ENCODE measurements at places on chromosomes 1 and 21. TPM values are rescaled to one million over a fixed set of nuclear protein-coding genes. Genes with fewer than 3 reads are reported as not detected.

DNA sequence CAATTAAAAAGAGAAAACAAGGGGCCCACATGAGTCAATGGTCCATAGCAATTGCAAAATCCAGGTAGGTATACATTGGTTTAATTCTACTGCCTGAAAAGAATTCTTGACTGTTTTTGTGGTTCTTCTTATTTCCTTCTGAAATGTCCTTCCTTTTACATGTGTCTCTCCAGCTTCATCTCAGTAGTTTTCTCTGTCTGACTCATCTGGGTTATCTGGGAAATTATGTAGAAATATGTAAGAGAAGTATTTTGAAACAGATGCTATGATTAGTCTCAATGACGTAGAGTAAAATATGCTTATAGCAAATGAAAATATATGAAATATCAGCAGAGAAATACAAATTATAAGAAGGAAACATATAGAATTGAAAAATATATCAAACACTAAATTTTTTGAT is 953.2 kb downstream of the BRINP3 start:
- DNase-seq, result no peak

DNA sequence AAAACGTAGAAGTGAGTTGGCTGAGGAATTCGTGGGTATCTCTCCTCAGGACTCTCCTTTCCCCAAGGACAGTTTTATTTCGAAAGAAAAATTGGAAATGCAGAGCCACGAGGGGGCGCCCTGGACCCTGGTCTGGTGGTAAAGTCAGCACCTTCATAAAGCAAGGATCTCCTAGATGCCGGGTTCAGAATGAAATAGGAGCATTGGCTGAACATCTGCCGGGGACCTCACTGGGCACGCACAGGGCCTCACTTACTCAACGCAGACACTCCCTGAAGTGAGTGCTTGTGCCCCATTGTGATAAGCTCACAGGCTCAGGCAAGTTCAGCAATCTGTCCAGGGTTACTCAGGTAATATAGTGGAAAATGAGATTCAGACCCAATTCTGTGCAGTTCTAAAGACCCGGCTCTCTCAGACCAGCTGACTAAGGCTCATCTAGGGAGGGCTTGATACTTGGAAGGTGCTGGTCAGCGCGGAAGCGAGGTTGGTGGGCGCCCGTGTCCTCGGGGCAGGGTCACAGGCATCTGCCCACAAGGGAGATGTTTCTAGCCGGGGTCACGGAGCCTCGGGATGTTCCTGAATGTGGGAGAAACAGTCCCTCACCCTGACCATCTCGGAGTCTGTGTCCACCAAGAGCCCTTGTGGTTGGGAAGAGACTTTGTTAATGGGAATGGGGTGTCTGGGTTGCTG is 55.7 kb upstream of the ETV3 start:
- DNase-seq, result peak; percentile 12

DNA sequence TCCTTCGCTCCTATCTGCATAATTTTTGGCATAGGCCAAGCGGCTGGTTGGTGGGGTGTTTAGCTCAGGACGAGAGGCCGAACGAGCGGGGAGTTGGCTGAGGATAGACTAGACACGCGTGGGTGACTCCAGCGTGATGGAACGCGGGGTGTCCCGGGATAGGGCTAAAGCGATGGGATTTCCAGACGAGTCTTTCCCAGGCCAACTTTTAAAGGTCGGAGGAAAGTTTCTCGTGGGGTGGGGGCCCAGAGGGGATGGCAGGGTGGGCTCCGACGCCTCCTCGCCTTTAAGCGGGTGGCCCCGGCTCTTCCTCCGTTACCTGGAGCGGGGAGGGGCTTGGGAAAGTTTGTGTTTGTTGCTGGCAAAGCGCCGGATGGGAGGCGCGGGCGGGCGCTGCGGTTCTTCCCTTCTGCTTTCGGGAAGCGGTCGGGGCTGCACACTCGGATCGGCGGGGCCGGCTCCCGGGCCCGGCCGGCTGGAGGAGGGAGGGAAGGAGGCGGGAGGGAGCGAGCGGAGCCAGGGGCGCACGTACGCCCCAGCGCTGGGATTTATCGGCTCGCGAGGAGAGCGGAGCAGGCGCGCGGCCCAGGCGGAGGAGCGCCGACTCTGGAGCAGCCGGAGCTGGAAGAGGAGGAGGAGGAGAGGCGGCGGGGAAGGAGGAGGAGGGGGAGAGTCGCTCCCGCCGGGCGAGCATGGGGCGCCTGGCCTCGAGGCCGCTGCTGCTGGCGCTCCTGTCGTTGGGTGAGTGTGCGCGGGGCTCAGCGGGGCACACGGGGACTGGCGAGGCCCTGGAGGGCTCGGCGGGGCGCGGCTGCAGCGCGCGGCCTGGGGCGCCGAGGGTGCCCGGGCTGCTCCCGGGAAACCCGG is at the start of gene PTGFRN:
Gene PTGFRN, plus strand, starts transcription at position 405 of the 867 bp plus-strand sequence. Its CDS starts 288 bp downstream, at position 693.
- peak; percentile 47 for DNase-seq

OLIG2 gene
- 23.9 TPM for total RNA-seq

LCE1C gene
- not detected for total RNA-seq

TNFRSF18 gene
- total RNA-seq, result not detected

DNA sequence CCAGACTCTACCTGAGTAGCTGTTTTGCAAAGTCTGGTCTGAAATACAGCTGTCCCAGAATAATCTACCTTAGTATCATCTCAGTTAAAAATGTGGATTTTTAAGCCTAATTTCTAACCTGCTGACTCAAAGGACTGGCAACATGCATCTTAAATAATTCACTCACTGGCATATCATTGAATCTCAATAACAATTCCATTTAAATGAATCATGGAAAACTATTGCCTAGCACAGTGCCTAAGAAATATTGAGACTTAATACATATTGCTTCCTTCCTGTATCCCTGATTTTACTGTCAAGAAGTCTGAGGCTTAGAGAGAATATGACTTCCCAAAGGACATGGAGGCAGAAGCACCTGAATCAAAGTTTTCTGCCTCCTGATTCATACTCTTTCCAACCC is 3.1 kb downstream of the CCDC190 start:
- DNase-seq, result no peak

SYT6 gene
- 7.3 TPM for total RNA-seq

- DNase-seq, result no peak
Measured at GRCh38 chr21:41932576-41933312, 21.1 kb downstream of the C2CD2 start.

DNA sequence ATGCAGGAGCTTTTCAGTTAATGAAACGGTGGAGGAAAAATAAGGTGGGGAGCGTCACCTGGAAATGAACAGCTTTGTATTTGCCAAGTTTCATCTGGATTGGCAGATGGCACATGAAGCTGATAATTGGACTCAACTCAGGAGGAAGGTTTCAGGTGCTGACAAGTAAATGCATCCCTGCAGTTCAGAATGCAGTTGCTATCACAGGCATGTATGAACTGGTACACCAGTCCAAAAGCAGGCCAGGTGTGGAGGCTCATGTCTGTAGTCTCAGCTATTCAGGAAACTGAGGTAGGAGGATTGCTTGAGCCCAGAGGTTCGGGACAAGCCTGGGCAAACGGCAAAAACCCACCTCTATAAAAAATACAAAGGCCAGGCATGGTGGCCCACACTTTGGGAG is 15.5 kb downstream of the DEGS1 start:
- DNase-seq, result no peak

SPRR5 gene
- total RNA-seq, result not detected

DNA sequence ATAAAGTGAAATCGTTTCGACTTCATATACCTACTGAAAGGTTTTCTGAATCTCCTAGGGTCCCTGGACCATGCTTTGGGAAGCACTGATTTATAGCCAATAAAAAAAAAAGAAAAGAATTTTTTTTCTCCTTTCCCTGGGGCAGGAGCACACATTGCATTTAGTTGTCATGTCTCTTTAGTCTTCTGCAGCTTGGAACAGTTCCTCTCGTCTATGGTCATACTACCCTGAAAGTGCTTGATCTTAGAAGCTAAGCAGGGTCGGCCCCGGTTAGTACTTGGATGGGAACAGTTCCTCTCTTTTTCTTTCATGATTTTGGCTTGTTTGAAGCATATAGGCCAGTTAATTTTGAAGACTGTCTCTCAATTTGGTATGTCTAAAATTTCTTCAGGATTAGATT is 3.7 kb upstream of the SERPINC1 start:
- no peak for DNase-seq

GRCh38 chr1:243572940-243573339 is 277.1 kb downstream of the AKT3 start:
- DNase-seq, result no peak

- no peak for DNase-seq
Measured at GRCh38 chr1:107132195-107132594, 8.6 kb upstream of the NTNG1 start.

GRCh38 chr1:2300004-2300771 is 72.1 kb downstream of the SKI start:
- DNase-seq, result no peak

FHAD1 gene
- total RNA-seq, result 0.31 TPM

- no peak for DNase-seq
Measured at GRCh38 chr1:43108080-43108479, 64.0 kb downstream of the EBNA1BP2 start.

ETV3L gene
- not detected for total RNA-seq

SLC30A10 gene
- 16.5 TPM for total RNA-seq

DNA sequence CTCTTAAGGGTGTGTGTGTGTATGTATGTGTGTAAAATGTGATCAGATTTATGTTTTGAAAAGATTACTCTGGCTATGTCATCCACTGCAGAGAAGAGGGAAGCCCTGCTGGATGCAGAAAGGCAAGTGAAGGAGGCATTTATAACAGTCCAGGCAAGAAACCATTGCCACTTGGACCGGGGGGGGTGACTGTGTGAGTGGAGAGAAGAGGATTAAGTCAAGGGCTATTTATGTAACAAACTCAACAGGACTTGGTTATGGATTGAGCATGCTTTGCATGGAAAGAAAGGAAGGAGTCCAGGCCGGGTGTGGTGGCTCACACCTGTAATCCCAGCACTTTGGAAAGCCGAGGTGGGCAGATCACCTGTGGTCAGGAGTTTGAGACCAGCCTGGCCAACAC is 143.0 kb downstream of the URB2 start:
- DNase-seq, result no peak

GRCh38 chr1:182305861-182306260 is 85.7 kb downstream of the GLUL start:
- no peak for DNase-seq

GRCh38 chr1:17117451-17118265 is 1.6 kb downstream of the PADI2 start:
- DNase-seq, result no peak

GRCh38 chr1:190452272-190452848 is 25.3 kb downstream of the BRINP3 start:
- no peak for DNase-seq
